ENCODE measurements at places on chromosomes 12 and 14.

- DNase-seq: no peak
Observed at GRCh38 chr14:21496453-21496852, 14.7 kb downstream of the METTL3 start.

DNA sequence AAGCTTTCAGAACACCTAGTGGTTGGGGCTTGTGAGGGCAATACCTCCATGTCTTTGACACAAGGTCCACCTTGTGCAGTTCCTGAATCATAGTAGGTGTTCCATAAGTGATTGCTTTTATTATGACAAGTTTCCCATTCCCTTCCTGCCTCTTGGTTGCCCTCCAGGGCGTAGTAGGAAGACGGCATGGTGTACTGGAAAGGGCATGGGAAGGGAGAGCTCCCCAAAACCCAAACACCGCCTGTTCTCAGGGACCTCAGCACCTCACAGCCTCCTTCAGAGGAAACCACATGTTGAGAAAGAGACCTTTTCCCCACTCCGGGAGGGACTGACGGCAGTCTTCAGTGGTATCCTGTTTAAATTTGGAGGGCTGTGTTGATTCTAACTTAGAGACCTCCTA is 21.1 kb downstream of the EVL start:
- no peak for DNase-seq

DNA sequence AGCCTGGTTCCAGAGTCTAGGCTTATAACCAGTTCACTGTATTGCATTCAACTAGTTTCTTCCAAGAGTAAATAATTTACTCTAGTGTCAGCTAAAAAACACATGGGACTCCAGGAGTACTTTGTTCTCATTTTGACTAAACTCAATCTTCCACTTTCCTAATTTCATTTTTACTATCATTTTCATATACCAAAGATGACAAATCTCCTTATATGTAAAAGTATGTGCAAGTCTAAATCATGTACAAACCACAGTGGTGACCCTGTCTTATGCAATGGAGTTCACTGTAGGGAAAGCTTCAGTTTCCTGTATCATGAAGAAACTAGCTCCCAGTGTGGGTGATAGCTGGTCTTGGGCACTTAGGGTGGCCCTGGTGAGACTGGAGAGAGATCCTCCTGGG is 151.6 kb downstream of the HELB start:
- no peak for DNase-seq

- DNase-seq: no peak
Observed at GRCh38 chr12:92533280-92533890, 169.4 kb upstream of the PLEKHG7 start.

GRCh38 chr14:79281244-79282152 is 929.8 kb downstream of the DIO2 start:
- no peak for DNase-seq

DNA sequence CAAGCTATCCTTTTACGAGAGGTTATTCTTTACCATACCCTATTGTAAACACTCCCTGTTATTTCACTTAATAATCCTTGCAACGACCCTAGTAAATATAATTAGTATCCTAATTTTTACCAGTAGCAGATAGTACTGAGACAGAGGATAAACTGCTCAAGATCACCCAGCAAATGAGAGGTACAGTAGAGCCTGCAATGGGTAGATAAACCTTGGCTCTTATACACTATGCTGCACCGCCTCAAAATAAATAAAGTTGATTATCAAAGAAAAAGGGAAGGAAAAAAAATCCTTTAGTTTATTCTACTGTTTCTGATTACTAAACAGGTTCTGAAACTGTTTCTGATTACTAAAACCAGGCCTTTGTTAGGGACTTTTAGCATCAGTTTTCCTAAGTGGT is 22.5 kb downstream of the YBX3 start:
- no peak for DNase-seq

GRCh38 chr14:38238878-38239277 is 17.0 kb downstream of the CLEC14A start:
- DNase-seq: no peak

- DNase-seq: no peak
Observed at GRCh38 chr14:53147893-53148292, 5.2 kb downstream of the DDHD1 start.

DNA sequence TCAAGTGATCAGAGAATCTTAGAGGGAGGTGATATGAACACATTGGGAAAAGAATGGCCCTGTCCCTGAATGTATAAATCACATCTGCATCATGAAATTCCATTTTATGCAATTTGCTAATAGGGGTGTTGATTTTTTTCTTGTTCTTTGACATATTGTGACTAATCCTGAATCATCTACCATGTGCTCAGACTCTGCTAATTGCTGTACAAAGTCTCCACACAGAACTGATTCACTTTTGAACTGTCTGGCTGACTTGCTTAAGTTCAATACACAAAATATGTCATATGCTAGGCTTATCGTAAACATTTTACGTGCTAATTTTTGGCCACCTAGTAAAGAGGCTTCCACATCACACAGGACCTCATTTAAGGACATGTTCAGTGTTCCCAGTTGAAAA is 2.6 kb downstream of the TMEM132D start:
- no peak for DNase-seq

- no peak for DNase-seq
Observed at GRCh38 chr14:70811578-70811977, 2.3 kb upstream of the MAP3K9 start.

GRCh38 chr12:85309125-85309566 is 29.1 kb downstream of the ALX1 start:
- no peak for DNase-seq

- no peak for DNase-seq
Observed at GRCh38 chr12:55682087-55682796, 25.5 kb downstream of the ITGA7 start.

GRCh38 chr14:22007363-22007762 is 333.7 kb upstream of the OR4E1 start:
- no peak for DNase-seq

GRCh38 chr12:1646569-1647284 is 17.7 kb downstream of the WNT5B start:
- no peak for DNase-seq

- no peak for DNase-seq
Observed at GRCh38 chr14:96119947-96120346, 80.8 kb downstream of the C14orf132 start.

DNA sequence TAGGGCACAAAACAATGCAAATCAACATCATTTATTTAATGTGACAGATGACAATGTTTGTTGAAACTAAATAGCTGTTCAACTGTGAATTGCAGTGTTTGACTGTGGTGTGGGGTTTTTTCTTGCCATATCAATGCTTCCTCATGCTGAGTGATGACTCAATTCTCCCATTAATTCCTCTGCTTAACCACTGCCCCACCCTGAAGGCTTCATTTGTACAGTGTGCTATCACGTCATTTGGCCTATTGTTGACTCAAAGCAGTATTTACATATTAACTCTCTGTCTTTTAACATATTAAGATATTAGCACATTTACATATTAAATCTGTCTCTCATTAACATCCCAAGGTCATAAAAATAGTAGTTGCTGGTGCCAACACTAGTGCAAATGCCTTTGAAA is 164.8 kb upstream of the NRXN3 start:
- no peak for DNase-seq

GRCh38 chr14:84029720-84030119 is 1500.2 kb upstream of the FLRT2 start:
- no peak for DNase-seq

DNA sequence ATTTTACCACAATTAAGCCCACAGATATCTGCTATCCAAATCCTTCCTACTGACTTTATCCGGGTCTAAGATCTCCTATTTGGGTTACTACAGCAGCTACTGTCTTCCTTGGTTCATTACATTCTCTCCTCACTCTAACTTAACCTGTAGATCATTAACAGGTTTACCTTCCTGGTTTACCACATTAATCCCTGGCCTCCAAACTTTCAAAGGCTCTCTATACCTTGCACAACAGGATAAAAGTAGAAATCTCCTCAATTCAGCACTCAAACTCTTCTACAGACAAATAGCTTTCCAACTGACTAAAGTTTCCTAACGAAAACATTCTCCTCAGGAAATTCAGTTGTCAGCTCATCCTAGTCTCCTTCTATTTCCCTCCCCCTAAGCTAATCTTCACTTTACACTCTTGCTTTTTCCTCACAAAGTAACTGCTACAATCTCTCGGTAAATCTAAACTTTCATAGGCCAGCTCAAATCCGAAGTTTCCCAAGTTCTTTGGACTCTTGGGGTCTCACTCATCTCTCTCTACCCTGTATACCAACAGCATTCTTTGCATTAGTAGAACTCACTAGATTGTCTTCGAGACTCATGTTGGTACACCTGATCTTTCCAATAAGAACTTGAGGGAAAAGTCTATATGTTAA is 2.7 kb downstream of the BTBD7 start:
- no peak for DNase-seq

- DNase-seq: no peak
Observed at GRCh38 chr12:29700761-29701481, 82.8 kb downstream of the TMTC1 start.

GRCh38 chr14:103016594-103016993 is 40.8 kb downstream of the CDC42BPB start:
- DNase-seq: no peak

DNA sequence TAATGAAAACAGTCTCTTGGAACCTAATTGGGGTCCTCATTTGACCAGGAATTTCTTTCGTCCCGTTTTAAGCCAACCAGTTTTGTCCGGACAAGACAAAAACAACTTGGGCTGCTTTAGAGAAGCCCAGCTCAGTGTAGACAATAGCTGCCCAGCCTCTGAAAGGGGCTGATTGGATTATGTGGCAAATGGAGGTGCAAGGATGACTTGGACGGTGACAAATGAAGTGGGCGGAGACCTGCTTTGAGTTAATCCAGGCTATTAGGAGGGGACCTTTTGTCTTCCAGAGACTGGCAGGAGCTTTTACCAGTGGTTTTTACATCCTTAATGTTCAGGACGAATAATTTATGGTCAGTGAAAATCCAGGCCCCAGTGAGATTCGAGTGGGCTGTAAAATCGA is 4.8 kb downstream of the MEG3 start:
- DNase-seq: no peak

- no peak for DNase-seq
Observed at GRCh38 chr12:122820838-122821271, 14.4 kb upstream of the HIP1R start.

GRCh38 chr14:53054457-53054856 is 98.7 kb downstream of the DDHD1 start:
- no peak for DNase-seq

- no peak for DNase-seq
Observed at GRCh38 chr14:99891900-99892299, 98.7 kb downstream of the EML1 start.

GRCh38 chr12:116547955-116548501 is 11.2 kb upstream of the MAP1LC3B2 start:
- DNase-seq: no peak

- DNase-seq: no peak
Observed at GRCh38 chr14:77872152-77872551, 72.2 kb downstream of the ADCK1 start.

DNA sequence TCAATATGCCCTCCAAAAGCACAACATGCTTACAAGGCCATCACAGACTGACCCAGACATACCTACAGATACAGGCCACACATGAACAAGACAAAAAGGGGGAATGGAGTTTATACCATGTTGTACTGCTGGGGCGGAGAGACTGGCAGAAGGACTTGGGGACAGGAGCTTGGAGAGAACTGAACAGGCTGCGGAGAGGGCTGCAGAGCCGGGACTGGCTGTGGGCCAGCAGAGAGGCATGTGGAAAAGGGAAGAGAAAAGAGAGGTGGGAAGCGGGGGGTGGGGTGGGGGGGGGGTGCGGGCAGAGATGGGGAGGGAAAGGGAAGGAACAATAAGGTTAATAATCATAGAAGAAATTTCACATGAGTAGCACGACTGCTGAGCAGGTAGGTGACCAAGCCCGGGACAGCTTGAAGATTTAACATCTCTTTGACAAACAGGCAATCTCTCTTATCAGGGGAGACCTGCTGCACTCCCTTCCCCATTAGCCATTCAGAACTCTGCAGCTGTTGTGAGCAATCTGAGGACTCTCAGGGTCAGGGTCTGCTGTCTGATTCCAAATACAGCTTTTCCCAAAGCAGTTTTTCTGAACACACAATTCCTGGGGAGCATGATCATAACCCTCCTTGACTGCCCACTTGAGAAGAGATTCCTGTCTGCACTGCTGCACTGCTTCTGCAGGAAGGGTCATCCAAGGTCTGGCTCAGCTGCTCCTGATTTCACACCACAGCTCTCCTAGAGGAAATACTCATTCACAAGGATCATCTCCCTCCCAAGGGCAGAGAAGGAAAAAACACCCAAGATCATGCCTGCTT is 21.6 kb upstream of the STAC3 start:
- DNase-seq: no peak

GRCh38 chr14:65103150-65103760 is 938 bp upstream of the MAX start:
- no peak for DNase-seq

- DNase-seq: no peak
Observed at GRCh38 chr14:91744068-91744480, 12.2 kb upstream of the CATSPERB start.

- DNase-seq: no peak
Observed at GRCh38 chr12:18898470-18898869, 160.6 kb downstream of the CAPZA3 start.

All from stimulated activated CD4-positive, alpha-beta T cell treated with anti-CD3 and anti-CD28 coated beads, Interleukin-12 subunit alpha, Interleukin-12 subunit beta, amount 100 ng/mL, for 48 hours (primary cell).